ENCODE measurements at places on chromosomes 16 and 17.

- DNase-seq, result no peak
These were observed 546.4 kb upstream of the EEF2KMT start for GRCh38 chr16:5643855-5644531.

- DNase-seq, result no peak
These were observed 12.5 kb downstream of the ARL4D start for GRCh38 chr17:43411369-43411677.

DNA sequence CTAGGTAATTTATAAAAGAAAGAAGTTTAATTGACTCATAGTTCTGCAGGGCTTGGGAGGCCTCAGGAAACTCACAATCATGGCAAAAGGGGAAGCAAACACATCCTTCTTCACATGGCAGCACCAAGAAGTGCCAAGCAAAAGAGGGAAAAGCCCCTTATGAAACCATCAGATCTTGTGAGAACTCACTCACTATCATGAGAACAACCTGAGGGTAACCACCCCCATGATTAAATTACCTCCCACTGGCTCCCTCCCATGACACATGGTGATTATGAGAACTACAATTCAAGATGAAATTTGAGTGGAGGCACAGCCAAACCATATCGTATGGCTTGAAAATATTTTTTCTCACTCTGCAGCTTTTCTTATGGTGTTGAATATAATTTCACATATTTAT lies 151.7 kb downstream of the ANKFN1 start:
- DNase-seq, result no peak

- DNase-seq, result no peak
These were observed 981 bp downstream of the KCNH4 start for GRCh38 chr17:42179911-42180410.

GRCh38 chr17:18921912-18922451 lies 30.0 kb upstream of the SLC5A10 start:
- DNase-seq, result no peak

- DNase-seq, result peak; percentile 70
These were observed 11.8 kb upstream of the SLFN13 start for GRCh38 chr17:35460354-35460851.

- DNase-seq, result no peak
These were observed 4.5 kb downstream of the SLC4A1 start for GRCh38 chr17:44263345-44263902.

DNA sequence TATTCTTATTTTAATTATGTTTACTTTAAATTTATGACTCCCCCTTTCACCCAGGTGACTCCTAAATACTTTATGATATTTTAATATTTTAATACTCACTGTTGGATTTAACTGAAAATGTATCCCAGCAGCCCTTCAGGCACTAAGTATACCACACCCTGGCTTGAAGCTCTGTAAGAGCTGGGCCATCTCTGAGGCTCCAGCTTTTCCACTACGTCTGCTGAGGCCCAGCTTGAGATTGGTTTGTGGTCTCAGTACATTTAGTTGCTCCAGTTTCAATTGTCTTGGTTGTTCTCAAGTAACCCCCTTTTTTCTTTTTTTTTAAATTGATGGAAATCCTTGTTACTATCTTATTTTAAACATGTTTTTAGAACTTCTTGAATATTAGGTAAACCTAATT lies 27.0 kb upstream of the CAPNS2 start:
- DNase-seq, result no peak

GRCh38 chr17:42018339-42018738 lies 1.1 kb upstream of the DNAJC7 start:
- no peak for DNase-seq

- DNase-seq, result no peak
These were observed 8.5 kb upstream of the TMEM92 start for GRCh38 chr17:50265690-50266315.

DNA sequence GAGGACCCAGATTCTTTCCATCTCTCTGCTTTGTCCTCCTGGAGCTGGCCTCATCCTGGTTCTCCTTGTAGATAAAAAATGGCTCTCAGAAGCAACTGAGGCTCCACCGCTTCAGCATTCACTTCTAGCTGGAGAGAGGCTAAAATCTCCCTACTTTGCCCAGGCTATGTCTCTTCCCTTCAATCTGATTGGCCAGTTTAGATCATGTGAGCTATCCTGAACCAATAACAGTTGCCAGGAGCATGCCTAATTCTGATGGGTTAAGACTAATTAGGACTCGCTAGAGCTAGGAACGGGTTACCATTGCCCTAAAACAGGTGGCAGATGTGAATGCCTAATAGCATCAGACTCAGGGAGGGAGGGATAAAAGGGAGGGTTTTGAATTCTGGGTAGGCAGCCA lies 89.6 kb downstream of the GPR139 start:
- DNase-seq, result no peak

GRCh38 chr16:80372341-80372740 lies 168.5 kb upstream of the DYNLRB2 start:
- no peak for DNase-seq

GRCh38 chr17:81171941-81172340 lies 5.9 kb upstream of the AATK start:
- DNase-seq, result no peak

DNA sequence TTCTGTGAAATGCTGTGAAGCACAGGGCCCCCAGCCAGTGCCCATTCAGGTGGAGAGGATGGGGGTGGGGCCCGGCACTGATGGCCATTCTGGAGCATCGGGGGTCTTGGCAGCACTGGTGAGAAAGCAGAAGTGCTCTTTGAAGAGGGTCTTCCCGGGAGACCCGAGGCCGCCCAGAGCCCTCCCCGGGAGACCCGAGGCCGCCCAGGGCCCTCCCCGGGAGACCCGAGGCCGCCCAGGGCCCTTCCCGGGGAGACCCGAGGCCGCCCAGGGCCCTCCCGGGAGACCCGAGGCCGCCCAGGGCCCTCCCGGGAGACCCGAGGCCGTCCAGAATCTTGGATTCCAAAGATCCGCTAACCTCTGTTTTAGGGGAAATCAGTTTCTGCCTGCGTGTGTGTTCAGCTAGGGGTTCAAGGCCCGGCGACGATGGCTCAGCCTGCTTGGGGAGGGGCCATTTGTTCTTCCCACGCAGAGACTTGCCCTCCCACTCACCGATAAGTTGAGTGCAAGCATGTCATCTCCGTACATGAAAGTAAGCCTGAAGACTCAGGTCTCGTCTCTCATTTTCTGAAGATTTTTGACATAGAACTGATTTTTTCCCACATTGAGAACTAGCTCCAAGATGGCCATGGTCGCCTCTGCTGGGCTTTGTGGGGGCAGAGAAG lies 35.2 kb upstream of the CAPN15 start:
- DNase-seq, result no peak

GRCh38 chr16:19131825-19132218 lies 18.1 kb downstream of the ITPRIPL2 start:
- no peak for DNase-seq

- peak; percentile 41 for DNase-seq
These were observed 797 bp downstream of the GRB7 start for GRCh38 chr17:39738568-39738901.

DNA sequence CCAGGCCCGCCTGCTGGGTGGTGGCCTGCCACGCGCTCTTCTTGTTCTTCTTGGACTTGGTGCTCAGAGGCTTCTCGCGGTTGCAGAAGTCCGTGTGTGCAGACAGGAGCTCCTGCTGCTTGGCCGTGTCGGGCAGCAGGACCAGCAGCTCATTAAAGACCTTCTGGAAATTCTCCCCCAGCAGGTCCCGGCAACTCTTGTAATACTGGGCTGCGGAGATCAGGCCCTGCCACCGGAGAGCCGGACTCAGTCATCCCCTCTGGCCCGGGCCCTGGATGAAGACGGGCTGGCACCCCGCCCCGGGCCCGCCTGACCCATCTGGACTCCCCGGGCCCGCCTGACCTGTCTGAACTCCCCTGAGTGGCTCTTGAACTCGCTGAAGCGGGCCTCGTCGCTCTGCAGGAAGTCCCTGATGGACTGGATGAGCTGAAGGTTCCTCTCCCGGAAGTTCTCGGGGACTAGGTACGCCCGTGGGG lies 8.6 kb downstream of the SYNGR3 start:
- DNase-seq, result no peak

DNA sequence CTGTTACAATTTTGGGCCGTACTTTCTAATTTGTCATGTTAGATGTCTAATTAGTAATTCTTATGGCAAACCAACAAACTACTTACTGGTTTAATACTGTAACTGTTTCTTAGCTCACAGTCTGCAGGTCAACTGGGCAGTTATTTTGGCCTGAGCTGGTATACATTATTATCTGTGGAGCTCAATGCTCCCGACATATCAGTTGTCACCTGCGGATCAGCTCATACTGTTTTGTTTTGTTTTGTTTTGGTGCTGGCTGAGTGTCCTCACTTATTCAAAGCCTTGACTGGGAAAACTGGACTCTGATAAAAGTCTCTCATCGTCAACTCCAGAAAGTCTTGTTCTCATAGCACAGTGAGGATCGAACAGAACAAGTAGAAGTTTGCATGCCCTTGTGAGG lies 1060.6 kb upstream of the CDH8 start:
- no peak for DNase-seq

DNA sequence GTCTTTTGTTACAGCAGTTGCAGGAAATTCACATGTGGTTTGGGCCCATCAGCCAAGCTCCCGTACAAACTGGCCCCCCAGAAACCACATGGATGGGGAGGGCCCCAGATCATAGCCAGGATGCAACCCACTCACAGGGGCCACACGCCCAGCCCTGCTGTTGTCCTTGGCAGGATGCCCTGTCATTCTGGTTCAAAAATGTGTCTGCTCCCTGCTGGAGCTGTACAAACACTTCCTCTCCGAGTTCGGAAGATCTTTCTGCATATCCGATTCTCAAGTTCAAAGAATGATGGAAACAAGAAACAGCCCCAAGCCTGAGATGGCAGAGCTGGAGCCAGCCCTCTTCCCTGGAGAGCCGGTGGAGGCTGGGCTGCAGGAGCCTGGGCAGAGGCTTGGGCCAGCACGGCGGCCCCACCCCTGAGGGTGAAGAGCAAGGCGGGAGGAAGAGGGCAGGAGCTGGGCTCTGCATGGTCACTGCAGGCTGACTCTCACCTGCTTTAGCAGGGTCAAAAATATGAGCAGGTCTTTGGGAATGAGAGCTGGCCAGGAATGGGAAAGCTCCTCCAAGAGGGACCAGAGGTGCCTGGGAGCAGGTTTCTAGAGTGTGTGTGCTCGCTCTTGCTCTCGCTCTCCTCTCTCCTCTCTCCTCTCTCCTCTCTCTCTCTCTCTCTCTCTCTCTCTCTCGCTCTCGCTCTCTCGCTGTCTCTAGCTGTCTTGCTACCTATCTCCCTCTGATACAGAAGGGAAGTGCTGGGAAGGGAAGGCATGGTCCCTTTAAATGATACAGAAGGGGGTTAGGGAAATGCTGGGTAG lies 34.7 kb upstream of the ENPP7 start:
- DNase-seq, result no peak

- no peak for DNase-seq
These were observed 29.7 kb downstream of the SLC25A10 start for GRCh38 chr17:81741594-81742452.

DNA sequence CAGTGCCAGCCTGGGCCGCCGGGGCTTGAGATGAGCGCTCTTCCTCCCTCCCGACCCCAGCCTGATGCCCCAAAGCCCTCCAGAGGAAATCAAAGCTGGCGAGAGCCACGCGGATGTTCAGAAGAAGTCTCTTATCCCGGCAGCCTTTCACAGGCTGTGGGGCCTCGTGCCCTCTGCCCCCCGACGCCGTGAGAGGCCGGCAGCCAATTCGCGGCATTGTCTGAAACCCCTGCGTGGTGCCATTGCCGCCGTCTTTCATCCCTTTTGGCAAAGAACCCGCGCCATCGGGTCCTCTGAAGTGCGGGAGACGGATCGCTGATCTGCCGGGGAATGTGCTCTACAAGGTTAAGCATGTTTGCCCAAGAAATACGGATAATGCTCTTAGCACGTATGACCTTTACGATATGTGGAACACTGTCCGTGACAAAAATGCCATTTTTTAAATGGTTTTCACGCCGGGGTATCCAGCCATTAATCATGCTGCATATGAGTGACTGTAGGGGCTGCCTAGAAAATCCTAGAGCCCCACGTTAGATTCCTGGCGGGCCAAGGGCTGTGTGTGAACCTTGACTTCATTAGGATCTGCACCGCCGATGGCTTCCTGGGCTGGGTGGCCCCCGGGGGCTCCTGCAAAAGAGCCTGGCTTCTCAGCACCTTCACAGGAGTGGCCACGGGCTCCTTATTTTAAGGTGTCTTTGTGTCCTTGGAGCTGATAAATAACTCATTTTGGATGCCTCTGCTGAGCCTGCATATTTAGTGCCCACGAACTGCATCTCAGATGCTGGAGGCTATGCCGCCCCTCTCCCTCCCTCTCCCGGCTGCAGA lies 165.1 kb upstream of the TNRC6C start:
- no peak for DNase-seq

GRCh38 chr17:804541-805435 lies 22.6 kb downstream of the MRM3 start:
- DNase-seq, result no peak

DNA sequence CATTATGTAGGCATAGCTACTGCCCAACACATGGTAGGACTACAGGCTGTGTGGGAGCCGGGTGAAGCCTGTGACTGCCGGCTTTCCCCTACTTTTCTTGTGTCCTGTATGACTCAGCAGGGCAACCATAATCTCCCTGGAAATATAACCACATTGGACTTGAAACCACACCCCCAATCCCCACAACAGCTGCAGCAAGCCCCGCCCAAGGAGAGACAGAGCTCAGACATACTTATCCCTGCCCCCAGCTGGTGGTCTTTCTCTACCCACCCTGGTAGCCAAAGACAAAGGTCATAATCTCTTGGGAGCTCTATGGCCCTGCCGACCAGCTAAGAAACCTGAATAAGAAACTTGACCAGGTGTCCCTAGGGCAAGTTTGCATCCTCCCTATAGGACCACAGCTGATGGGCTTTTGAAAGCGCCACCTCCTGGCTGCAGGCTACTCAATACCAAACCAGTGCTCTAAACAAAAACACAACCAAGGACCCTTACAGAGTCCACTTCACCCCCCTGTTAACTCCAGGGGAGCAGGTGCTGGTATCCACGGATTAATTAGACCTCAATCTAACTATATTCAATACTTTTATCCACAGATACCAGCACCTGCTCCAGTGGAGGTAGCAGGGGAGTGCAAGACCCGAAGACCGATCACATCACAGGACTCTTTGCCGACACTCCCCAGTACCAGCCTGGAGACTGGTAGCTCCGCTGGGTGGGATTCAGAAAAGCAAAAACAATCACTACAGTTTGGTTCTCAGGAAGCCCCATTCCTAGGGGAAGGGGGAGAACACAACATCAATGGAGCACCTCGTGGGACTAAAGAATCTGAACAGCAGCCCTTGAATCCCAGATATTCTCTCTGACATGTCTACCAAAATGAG lies 91.2 kb downstream of the IRX5 start:
- DNase-seq, result no peak

DNA sequence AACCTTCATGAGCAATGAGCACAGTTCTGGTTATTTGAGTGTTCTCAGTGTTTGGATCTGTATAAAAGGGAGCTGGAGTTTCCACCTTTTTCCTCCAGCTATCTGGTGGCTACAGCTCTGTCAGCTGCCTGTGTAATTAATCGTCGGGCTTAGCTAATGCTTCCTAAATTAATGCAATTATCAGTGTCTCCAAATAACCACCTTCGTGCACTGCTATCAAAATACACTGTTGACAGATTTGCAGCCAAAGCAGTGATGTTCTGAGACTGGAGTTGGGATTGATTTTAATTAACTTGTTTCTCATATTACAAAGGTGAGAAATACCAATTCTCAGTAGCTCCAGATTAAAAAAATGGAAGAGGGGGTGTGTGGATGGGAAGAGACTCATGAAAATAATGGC lies 325.8 kb downstream of the CBLN1 start:
- no peak for DNase-seq
